ENCODE measurements at places on chromosomes 4 and X.

DNA sequence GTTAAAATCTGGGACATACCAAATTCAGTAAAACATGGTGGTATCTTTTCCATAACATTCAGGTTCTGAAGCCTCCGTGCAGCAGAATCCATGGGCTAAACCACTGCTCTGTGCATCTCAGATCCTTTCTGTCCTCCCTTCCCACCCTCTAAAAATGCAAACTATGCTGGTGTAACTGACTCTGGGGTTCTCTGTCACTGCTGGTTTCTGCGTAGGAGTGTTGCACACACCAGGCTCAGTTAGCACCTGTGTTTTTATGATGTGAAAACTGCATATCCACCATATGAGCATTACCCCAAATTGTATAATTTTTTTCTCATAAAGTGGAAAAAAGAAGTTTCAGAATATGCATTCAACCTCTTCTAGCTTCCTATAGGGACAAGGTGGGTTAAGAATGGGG is 22.4 kb upstream of the IL21 start:
- no peak for DNase-seq

DNA sequence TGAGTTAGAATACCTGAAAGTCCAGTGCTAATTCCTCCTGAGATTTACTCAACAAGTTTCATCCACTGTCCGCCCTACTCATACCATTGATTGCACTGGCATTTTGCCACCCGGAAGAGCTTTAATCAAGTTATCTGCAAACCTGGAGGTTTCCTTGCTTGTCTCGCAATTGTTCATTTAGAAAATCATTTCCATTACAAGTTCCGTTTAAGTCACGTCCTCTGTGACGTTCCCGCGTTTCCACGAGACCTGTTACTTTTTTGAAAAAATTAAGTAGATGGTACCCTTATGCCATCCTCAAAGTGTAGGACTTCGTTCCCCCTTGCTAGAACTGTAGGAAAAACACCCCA is 761 bp upstream of the FRYL start:
- no peak for DNase-seq

GRCh38 chr4:140255467-140255866 is 101.5 kb upstream of the MAML3 start:
- no peak for DNase-seq

- no peak for DNase-seq
Measured at GRCh38 chrX:68897118-68897945, 68.5 kb downstream of the EFNB1 start.

DNA sequence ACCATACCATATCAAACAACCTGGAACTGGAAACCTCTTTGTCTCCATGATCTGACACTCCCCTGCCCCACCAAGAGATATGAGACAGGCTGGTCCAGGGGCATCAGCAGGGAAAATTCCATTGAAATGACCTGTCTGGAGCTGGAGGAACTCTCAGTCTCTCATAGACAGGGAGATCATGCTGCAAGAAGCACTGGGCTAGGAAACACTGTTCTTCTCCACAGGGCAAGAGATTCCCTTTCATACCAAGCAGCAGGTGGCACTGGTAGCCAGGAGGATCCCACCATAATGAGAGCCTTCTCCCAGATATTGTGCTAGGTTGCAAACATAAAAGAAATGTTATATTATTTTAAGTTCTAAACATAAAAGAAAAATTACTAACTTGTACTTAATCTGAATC is 14.5 kb upstream of the NALF2 start:
- no peak for DNase-seq

GRCh38 chr4:7747062-7747385 is 192.6 kb downstream of the AFAP1 start:
- no peak for DNase-seq

GRCh38 chr4:173930329-173930967 is 353.0 kb downstream of the FBXO8 start:
- DNase-seq = no peak

- DNase-seq = no peak
Measured at GRCh38 chr4:105896461-105896942, 1.2 kb downstream of the NPNT start.

GRCh38 chrX:47936224-47936939 is 67.4 kb downstream of the ZNF182 start:
- no peak for DNase-seq

- DNase-seq = no peak
Measured at GRCh38 chrX:136765821-136766356, 14.8 kb downstream of the ARHGEF6 start.

GRCh38 chr4:102620697-102621497 is 119.7 kb downstream of the NFKB1 start:
- no peak for DNase-seq

GRCh38 chr4:18041114-18041513 is 19.6 kb upstream of the LCORL start:
- DNase-seq = no peak

- no peak for DNase-seq
Measured at GRCh38 chr4:102807345-102807744, 20.0 kb downstream of the UBE2D3 start.

- no peak for DNase-seq
Measured at GRCh38 chr4:67682266-67682665, 18.7 kb downstream of the UBA6 start.

- DNase-seq = peak; percentile 26
Measured at GRCh38 chrX:53312946-53313727, 31.8 kb upstream of the IQSEC2 start.

DNA sequence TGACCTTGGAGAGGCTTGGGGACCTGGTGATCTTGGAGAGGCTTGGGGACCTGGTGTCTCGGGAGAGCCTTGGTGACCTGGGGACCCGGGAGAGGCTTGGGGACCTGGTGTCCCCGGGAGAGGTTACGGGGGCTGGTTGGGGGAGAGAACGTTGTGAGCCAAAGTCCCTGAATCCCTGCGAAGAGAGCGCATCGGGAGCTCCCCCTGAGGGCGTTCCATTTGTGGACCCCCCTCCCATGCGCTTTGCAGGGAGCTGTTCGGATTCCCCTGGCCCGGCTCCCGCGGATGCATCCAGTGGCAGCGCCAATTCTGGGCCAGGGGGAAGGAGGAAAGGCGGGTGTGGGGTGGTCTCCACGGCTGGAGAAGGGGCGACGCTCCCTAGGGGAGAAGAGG is 13.3 kb downstream of the SHOX start:
- no peak for DNase-seq

DNA sequence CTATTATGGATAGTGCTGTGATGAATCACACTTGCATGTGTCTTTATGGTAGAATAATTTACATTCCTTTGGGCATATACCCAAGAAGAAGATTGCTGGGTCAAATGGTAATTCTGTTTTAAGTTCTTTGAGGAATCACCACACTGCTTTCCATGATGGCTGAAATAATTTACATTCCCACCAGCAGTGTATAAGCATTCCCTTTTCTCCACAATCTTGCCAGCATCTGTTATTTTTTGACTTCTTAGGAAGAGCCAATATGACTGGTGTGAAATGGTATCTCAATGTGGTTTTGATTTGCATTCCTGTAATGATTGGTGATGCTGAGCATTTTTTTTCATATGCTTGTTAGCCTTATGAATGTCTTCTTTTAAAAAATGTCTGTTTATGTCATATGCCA is 1120.2 kb downstream of the ARAP2 start:
- no peak for DNase-seq

GRCh38 chr4:185822791-185823190 is 10.8 kb upstream of the SORBS2 start:
- DNase-seq = no peak

GRCh38 chr4:113052379-113052951 is 3.0 kb downstream of the ANK2 start:
- no peak for DNase-seq

DNA sequence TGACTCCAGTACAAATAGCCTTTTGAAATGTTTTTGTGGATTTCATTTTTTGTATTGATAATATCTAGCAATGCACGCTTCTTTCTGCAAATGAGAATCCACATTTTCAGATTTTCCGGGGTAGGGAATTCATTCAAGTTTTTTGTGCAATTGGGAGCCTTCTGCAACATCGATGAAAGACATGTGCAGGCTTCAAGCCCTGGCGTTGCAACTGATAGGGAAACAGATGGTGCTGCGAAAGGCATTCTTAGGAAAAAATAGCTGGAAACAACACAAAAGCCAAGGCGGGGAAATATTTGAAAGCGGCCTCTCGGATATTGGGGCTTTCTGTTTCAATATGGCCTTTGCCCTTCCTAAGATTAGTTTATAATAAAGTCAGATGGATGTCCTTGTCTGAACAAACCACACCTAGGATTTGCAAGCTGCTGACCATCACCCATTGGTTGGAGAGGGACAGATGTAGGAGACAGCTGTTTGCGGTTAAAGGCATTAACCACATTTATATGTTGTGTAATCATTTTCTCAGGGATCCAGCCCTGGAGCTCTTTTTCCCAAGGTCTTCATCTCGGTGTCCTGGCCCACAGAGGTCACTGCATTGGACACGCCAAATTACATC is 136.5 kb downstream of the PRKX start:
- no peak for DNase-seq

DNA sequence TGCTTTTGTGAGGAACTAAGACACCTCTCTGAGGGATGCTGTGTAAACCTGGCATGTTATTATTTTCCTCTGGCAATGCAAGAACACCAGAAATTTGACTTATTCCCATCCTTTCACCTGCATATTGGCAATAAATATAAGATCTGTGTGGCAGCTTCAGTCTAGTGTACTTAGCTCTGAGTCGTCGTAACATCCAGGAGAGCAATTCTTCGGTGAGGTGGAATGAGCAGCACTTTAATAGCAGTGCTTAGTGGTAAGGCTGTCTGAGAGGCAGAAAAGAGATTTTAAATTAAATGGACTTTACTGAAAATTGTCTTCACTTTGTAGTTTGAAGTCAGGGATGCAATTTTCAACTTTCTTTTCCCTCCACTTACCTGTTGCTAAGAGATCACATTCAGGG is 344.9 kb downstream of the PCDH7 start:
- DNase-seq = no peak

- DNase-seq = no peak
Measured at GRCh38 chr4:166077782-166078181, 204.7 kb downstream of the TLL1 start.

GRCh38 chr4:113445286-113445685 is 316.3 kb downstream of the CAMK2D start:
- no peak for DNase-seq

GRCh38 chr4:119227690-119228089 is 15.2 kb downstream of the USP53 start:
- no peak for DNase-seq
